ENCODE measurements at places on chromosomes 7 and 10.

- DNase-seq = no peak
Observed at GRCh38 chr10:36516281-36516680, 609.1 kb upstream of the ANKRD30A start.

- no peak for DNase-seq
Observed at GRCh38 chr7:140440593-140440992, 36.7 kb downstream of the RAB19 start.

DNA sequence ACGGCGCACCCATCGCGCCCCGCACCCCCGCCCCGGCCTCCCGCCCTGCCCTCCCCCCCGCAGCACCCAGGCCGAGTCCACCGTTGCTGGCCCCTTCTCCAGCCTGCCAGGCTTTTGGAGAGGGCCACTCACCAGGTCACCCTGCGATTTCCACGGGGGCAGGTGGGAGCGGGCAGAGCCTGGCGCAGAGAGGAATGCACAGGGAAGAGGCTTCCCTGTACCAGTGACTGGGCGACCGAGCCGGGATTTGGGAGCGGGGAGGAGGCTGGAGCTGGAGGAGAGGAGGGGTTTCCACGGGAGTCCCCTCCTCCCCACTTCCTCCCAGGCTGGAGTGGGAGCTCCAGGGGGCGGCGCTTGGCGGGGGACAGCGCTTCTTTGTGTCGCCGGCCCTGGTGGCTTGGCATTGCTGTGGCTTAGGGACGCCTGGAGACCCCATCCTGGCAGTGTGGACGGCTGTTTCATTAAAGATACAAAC is 19.3 kb downstream of the TCAF1 start:
- DNase-seq = no peak

DNA sequence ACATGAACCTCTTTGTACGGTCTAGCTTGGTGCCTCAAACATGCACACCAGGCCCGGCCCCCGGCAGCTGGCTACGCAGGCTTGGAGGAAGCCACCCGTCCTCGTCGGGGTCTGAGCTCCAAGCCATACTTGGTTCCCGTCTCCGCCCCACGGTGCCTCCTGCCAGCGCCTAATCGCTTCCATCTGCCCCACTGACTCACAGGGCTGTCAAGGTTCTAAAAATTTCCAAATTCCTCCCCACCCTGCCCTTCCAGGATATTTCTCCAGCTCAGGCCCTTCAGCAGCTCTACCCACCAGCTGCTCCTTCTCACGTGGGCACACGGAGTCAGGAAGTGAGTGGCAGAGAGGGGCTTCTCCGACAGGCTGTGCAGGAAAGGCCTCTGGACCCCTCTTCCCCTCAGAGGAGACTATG is 38.8 kb downstream of the TMEM270 start:
- DNase-seq = no peak

- DNase-seq = no peak
Observed at GRCh38 chr7:148042935-148043631, 547.5 kb upstream of the C7orf33 start.

- peak; percentile 74 for DNase-seq
Observed at GRCh38 chr7:63899691-63900393, 98.8 kb upstream of the ZNF722 start.

DNA sequence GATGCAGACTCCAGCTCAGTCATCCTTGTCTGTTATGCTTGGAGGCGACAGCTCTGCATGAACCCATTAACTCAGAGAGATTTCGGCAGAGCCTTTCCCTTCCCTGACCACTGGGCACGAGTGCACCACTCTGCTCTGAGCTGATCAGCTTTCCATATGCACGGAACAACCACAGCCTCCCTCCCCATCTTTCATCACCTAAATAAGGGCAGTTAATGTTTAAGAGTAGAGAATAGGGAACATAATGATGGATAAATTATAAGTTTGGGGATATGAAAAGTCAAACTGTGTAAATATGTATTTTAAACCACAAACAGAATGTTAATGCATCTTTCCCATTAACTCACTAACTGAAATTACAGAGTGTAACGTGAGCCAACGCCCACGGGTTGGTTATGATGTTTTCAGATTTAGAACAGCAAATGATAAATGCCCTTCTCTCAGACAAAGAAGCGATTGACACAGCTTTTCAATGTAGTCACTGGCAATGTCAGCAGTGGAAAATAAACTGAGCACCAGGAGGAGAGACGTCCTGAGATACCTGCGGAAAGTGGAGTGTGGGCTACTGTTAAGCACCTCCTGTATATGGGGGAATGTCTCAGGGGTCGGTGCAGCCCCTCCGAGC is 658.2 kb downstream of the LRMDA start:
- no peak for DNase-seq

- no peak for DNase-seq
Observed at GRCh38 chr7:116101704-116102103, 71.1 kb upstream of the TFEC start.

- DNase-seq = no peak
Observed at GRCh38 chr10:30775779-30776591, 146.4 kb upstream of the LYZL2 start.

- no peak for DNase-seq
Observed at GRCh38 chr10:128073890-128074289, 52.3 kb downstream of the MKI67 start.

DNA sequence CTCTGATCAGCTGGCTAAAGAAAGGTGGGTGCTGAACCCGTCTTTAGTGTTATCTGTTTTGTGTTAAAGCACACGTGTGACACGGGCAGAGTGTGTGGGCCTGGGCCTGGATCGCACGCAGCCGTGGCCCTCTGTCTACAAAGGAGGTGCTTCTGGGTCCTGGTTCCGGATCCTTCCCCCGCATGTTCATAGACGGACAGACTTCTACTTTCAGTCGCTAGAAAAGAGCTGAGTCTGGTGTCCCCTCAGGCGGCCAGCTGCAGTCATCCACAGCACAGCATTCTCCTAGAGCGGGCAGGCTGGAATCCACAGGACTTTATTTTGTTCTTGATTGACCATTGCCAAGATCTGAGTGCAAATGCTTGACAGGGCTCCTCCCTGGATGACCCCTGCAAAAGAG is 134.4 kb downstream of the DLG5 start:
- DNase-seq = no peak

DNA sequence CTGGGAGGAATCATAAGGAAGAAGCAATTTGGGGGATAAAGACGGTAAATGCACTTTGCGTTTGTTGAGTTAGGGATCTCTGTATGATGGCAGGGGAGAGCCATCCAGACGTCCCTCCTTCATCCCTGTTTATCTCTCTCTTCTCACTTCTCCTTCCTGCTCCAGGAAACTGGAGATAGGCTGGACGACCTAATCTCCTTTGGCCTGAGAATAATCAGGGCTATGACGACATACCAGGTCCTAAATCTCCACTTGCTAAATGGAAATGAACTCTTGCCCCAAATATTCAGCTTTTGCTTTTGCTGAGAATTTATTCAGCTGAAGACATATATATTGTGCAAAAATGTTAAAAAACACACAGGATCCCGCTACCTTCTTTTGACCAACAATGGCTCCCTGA is 182.9 kb upstream of the INHBA start:
- DNase-seq = no peak

DNA sequence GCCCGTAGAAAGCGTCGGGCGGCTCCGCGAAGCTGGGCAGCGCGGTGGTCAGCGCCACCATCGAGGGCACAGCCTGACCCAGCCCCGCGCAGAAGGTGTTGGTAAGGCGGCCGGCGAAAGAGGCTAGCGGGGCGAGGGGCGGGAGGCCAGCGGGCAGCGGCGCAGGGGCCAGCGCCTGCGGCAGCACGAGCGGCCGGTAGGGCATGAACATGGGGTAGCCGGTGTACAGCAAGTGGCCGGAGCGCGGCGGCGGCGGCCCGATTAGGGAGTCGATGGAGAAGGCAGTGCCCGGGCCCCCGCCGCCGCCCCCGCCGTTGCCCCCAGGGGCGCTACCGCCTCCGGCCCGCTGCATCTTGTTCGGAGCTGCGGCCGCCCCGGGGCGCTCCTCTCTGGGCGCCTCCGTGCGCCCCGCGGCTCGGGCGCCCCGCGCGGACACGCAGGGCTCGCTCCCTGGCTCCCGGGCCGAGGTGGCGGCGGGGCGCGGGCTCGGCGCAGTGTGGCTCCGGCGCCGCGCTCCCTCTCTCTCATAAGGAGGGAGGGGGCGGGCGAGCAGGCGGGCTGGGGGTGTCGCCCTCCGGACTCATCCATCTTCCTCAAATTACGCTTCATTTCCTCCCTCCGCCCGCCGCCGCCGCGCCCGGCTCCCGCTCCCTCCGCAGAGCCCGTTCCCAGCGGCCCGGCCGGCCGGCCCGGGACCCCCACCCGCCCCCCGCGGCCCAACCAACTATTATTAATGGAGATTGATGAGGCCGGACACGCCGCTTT is at the start of gene GBX1:
TSS of gene GBX1 (minus strand) at position 498 of the 765 bp plus-strand sequence. CDS start at position 352, 146 bp downstream.
- DNase-seq = no peak

DNA sequence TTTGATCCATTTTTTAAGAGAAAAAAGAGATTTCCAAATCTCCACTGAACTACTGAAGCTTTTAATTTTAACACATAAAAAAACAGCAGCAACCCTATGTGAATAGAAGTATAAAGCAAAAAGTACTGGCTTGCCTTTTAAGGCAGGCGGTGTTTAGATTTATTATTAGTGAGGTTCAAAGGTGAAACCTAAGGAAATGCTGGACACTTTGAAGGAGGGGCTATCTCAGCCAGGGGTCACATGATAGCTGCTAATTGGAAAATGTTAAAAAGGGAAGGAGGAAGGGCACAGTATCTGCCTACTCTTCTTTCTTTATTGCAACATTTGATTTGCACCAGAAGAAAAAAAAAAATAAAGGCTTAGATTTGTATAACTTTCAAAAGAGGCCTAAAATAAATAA is 183.8 kb downstream of the SKAP2 start:
- no peak for DNase-seq

GRCh38 chr10:110442746-110443145 is 55.0 kb upstream of the DUSP5 start:
- DNase-seq = no peak

DNA sequence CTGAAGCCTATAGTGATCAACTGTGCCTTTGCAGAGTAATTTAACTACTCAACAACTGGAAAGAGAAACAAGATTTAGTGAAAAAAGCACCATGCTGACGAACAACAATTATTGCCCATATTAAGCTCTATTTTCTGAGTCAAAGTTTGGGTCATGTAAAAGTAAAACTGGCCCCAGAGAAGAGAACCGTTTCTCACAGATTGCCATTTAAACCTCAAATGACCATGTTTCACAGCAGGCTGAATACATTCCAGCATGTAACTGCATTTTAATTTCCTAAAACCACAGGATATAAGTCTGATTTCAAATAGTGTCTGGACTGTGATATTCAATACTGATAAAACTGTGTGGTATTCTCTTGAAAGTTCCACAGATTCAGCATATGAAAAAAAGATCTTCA is 140.7 kb downstream of the ATE1 start:
- no peak for DNase-seq

DNA sequence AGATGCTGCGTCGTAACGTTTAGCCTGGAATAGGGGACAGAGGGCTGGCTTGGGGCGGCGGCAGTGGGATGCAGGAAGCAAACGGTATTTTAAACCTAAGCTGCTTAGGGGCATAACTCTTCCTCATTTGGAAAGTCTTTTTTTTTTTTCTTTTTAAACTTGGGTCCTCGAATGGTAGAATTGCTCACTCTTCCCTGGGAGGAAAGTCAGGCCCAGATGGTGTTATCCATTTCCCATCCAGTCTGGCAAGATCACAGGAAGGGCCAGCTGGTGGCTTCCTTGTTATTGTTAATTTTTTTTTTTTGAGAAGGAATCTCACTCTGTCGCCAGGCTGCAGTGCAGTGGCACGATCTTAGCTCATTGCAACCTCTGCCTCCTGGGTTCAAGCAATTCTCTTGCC is 56.6 kb downstream of the TMEM209 start:
- no peak for DNase-seq

GRCh38 chr7:1825897-1826741 is 156.0 kb downstream of the ELFN1 start:
- DNase-seq = no peak

Measured in activated CD8-positive, alpha-beta T cell treated with anti-CD3 and anti-CD28 coated beads for 36 hours (primary cell).